NCI-H510A (cell line): ENCODE measurements at places on chromosomes 16 and 17.
A peak's percentile ranks its signal among the peaks of the same experiment; 100 is the strongest.

DNA sequence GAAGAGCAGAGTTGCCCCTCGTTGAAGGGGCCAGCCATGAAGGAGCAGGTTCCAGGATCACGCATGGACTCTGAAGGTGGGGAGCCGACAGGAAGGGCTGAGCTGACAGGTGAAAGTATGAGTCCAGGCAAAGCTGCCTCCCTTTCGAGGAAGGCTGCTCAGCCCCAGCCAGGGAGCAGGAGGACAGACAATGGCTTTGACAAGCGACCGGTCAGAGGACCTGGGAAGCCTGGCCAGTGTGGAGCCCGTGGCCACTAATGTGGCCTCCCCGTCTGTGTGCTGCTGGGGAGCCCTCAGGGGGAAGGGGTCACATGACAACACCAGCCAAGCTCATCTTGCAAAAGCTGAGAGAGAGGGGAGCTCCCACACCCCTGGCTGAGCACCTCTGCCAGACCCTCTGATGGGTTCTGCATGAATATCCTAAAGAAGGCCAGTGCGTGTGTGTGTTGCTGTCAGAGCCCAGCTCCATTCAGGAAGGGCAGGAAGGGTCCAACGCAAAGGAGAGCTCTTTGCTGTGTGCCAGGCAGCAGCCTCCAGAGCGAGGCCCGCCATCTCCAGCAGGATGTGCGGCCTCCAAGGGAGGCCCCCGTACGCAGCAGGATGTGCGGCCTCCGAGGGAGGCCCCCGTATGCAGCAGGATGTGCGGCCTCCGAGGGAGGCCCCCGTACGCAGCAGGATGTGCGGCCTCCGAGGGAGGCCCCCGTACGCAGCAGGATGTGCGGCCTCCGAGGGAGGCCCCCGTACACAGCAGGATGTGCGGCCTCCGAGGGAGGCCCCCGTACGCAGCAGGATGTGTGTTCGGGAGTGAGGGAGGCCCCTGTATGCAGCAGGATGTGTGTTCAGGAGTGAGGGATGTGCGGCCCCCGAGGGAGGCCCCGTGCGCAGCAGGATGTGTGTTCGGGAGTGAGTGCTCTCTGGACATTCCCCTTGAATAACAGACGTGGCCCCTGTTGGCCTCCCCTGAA is 102.1 kb upstream of the CHMP6 start:
- no peak for DNase-seq

DNA sequence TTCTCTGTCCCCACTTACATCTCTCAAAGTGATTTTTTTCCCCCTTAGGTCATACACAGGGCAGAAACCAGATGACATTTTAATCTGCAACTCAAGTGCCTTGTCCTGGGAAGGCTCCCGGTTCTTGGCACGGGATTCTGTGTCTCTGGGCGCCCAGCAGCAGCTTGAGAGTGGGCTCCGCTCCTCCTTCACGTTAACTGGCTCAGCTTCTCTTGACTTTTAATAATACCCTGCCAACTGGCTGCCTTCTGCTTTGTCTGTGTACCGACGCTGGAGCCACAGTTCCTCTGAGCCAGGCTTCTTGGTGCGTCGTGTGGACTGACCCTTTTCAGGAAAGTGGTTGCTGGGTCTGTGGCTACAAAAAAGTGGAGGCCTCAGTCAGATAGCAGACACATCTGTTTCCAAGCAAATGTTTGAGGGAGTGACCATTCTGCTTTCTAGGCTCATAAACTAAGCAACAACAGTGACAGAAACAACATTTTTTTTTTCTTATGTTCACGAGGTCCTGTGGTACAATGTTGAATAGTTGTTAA is 64.9 kb downstream of the IRF8 start:
- no peak for DNase-seq

- DNase-seq: no peak
These were observed 2.1 kb upstream of the IRX5 start for GRCh38 chr16:54928411-54929089.

DNA sequence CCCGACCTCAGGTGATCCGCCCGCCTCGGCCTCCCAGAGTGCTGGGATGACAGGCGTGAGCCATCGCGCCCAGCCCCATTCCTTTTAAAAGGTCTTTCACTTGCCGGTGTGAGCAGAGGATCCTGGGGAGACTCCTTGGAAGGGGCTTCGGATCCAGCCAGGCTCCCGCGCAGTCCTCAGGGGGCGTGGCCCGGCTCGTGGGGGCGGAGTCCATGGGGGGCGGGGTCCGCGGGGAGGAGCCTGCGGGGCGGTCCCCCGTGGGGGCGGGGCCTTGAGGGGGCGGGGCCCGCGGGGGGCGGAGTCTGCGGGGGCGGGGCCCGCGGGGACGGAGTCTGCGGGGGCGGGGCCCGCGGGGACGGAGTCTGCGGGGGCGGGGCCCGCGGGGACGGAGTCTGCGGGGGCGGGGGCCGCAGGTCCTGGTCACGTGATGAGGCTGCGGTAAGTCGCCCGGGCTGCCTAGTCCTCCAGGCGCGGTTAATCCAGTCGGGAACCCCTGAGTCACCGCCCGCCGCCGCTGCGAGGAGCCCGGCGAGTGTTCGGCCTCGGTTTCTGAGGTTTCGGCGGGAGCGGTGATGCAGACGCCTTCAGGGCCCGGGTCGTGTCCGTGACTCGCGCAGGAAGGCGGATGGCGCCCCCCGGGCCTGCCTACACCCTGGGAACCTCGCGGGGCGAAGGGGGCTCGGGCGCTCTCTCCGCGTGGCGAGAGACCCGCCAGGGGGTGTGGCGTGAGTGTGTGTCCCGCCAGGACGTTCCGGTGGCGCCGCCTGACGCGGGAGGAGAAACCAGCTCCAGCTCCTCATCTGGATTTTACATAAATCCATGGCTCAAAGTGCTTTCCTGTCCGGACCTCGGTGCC is 23.6 kb upstream of the ABR start:
- no peak for DNase-seq

GRCh38 chr17:13671771-13672170 is 70.0 kb upstream of the HS3ST3A1 start:
- no peak for DNase-seq

DNA sequence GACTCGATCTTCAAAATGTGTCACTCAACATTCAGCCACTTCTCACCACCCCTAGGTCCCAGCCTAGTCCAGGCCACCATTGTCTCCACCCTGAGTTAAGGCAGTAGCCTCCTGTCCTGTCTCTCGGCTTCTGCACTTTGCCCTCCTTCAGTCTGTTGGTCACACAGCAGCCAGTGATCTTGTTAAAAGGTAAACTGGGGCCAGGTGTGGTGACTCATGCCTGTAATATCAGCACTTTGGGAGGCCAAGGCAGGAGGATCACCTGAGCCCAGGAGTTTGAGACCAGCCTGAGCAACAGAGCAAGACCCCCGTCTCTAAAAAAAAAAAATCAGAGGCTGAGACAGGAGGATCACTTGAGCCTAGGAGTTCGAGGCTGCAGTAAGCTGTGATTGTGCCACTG is 25.8 kb downstream of the WWP2 start:
- DNase-seq: no peak

- no peak for DNase-seq
These were observed 72.1 kb downstream of the PRKCB start for GRCh38 chr16:23907903-23908302.

- no peak for DNase-seq
These were observed 12.5 kb upstream of the CCL1 start for GRCh38 chr17:34375426-34375997.

DNA sequence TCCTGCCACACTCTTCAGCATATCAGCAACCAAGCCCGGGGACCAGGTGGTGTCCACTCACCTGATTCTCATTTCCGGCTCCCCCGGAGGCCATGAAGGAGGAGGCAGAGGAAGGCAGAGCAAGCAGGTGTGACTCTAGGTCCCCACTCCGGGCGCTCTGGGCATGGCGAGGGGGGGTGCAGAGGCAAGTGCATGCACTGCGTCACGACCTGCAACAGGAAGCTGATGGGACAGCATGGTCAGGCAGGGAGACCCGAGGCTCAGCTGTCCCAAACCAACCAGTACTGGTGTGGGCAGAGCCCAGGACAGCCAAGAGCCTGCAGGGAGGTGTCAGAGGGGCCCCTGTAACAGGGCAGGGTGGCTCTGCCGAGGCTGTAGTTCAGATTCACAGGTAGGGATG is 2.1 kb upstream of the ENGASE start:
- no peak for DNase-seq

DNA sequence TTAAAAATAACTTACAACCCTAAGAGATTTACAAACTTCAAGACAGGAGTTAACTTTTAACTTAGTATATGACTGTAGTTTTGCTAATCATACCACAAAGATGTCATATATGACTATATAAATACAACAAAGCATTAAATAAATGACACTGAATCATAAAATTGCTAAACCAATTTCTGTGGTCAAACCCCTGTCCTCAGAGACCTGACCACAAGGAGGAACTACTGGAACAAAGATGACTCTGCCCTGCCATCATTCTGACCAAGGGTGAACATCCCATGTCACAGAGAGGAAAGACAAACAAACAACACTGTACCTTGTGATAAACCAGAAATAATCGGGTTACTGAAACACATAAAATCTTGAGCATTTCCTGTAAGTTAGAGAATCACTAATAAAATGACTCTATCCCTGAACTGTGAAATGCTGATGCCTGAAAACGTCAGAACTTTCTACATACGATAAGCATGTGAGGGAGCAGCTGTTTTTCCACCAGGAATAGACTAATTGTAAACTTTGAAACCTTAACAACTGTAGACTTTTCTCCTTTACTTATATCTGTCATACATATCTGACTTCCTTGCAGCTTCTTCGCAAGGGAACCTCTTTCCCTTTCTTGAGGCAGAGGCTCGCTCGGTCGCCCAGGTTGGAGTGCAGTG is 47.9 kb downstream of the WDR59 start:
- DNase-seq: no peak

DNA sequence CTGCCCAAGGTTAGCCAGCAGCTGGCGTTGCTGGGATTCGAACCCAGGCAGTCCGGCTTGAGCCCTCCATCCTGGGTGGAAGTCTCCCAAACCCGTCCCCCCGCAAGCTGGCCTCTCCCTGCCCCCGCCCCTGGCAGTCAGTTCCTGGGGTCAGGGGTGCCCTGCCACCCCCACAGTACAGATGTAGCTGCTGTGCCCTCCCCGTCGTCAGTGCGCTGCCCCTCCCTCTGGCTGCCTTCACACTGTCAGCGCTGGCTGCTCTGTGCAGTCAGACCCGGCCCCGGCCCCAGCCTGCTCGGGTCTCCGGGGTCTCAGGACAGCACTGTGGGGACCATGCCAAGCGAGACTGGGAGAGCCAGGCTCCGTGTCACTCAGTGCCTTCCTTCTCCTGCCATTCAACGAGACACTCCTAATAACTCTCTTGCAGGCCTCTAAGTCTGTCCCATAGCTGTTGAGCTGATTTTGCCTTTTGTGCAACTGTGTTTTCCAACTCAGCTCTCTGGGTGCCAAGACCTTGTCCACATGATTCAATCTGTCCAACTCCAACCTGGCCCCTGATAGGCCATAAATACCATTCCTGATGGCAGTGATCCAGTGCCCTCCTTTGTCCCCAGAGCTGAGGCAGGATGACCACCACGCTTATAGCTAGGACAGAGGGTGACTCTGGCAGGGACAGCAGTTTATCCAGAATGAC is 55.5 kb upstream of the IL34 start:
- DNase-seq: no peak

GRCh38 chr16:81409016-81409556 is 35.5 kb upstream of the CMIP start:
- no peak for DNase-seq

- no peak for DNase-seq
These were observed 581 bp downstream of the CHST5 start for GRCh38 chr16:75535211-75535843.

DNA sequence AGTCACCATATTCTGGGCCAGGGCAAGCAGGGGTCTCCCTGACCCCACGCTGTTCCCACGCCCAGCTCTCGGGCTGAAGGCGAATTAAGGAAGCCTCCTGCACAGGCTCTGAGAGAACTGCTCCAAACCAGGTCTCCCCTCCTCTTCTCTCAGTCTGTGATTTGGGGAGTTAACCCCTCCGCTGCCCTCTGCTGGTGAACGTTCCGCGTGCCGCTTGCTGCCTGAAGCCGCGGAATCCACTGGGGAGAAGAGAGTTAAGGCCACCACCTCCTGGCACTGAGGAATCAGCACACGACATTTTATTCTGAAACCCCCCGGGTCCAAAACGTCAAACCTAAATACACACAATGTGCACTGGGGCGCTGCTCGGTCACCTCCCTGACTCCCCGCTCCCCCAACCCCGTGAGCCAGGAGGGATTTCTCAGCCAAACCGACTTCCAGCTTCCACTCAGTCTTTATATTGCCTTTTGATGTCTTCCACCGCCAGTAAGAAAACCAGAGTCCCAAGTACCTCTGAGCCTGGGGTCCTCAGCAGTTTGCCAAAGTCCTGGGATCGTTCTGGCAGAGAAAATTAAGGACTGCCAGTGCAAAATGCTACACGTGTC is 54.4 kb upstream of the RCVRN start:
- no peak for DNase-seq

- DNase-seq: no peak
These were observed 13.8 kb upstream of the RCVRN start for GRCh38 chr17:9918804-9919352.

- no peak for DNase-seq
These were observed 70.2 kb upstream of the GNAO1 start for GRCh38 chr16:56121156-56121500.

DNA sequence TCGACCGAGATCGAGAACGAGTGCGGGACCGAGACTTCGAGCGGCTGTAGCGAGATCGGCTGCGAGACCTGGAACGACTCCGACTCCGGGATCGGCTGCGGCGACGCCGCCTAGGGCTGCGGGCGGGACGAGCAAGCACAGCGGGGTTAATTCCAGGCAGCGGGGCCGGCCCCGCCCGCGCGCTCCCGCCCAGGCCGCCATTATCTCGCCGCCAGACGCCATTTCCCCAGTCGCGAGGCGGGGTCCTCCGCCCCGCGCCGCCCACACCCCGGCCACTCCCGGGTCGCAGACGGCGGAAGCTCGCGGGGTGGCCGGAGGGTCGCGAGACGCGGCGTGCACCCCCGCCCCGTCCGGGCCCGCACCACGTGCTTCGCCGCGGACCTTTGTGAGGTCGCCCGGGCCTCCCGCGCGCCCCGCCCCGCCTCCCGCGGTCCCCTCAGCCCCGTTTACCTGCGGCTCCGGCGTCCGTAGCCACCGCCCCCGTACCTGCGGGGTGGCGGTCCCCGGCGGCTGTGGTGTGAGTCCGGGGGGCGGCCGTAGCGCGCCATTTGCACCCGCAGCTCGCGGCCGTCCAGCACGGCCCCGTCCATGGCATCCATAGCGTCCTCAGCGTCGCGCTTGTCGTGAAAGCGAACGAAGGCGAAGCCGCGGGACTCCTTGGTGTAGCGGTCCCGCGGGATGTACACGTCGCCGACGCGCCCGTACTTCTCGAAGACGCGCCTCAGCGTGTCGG is 616 bp downstream of the SRSF2 start:
- peak; percentile 45 for DNase-seq

DNA sequence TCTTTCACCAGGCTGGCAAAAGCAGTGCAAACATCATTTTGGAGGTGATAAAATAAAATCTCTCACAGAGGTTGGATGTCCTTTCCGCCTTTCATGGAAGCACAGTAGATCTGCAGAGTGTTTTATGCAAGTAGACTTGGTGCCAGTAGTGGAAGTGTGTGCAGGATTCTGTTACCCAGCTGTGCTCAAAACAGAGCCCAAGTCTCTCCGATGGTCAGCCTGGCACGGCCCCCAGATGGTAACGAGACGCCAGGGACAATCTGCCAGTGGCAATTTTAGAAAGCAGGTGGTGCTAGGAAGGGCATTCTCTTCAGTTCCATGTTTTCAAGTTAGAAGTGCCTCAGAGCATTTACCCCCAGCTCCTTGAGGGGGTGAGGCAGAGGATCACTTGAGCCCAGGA is 1.5 kb upstream of the MTHFSD start:
- no peak for DNase-seq
